Endothelial cell of umbilical vein (primary cell): ENCODE measurements at places on chromosomes 16 and 17. TPM values are rescaled to one million over a fixed set of nuclear protein-coding genes. Genes with fewer than 3 reads are reported as not detected.

MT1E gene
- 186 and 208 TPM in 2 replicates for polyA plus RNA-seq

STX8 gene
- polyA plus RNA-seq, result 21.6 and 25.9 TPM in 2 replicates

OR4D1 gene
- polyA plus RNA-seq, result not detected in 2 replicates

DNA sequence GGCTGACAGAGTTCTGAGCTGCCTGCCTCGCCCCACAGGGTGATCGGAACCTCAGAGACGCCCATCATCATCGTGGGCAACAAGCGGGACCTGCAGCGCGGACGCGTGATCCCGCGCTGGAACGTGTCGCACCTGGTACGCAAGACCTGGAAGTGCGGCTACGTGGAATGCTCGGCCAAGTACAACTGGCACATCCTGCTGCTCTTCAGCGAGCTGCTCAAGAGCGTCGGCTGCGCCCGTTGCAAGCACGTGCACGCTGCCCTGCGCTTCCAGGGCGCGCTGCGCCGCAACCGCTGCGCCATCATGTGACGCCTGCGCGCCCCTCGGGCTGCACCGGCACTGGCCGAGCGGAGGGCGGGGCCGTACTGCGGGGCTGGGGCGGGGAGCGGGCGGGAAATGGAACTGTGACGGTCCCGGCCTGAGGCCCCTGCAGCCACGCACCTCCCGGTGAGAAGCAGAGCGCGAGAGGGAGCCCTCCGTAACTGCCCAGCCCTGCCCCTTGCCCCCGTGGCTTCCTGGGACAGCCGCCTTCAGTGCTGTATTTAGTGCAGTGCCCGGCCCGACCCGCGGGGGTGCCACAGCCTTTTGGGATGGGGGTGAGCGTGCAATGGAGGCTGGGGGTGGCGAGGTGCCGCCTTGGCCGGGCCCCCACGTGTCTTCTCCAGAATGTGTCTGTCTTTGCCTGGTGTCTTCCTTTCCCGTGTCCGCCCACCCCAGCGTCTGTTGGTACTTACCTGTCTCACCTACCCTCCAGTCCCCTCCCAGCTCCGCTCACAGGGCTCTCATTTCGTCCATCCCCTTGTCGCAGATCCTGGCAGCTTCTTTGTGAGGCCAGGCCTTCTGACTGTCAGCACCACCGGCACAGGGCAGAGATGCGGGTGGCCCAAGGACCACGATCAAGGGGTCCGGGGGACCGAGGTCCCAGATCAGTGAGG lies 9.8 kb downstream of the RASL10B start:
- no peaks in the 10 kb centered on the region for H3K36me3 ChIP-seq
- no peaks in the 10 kb centered on the region for H3K4me1 ChIP-seq
- H3K4me3 ChIP-seq, result no peak overlapping the region
- no peak for DNase-seq
- no peak overlapping the region for H3K27ac ChIP-seq
